Natural killer cell (primary cell): ENCODE measurements at places on chromosomes 1 and 21. TPM values are rescaled to one million over a fixed set of nuclear protein-coding genes. Genes with fewer than 3 reads are reported as not detected.

The DPH2 gene
- 18.2 TPM for total RNA-seq

The MTR gene
- total RNA-seq = 38.4 TPM

DNA sequence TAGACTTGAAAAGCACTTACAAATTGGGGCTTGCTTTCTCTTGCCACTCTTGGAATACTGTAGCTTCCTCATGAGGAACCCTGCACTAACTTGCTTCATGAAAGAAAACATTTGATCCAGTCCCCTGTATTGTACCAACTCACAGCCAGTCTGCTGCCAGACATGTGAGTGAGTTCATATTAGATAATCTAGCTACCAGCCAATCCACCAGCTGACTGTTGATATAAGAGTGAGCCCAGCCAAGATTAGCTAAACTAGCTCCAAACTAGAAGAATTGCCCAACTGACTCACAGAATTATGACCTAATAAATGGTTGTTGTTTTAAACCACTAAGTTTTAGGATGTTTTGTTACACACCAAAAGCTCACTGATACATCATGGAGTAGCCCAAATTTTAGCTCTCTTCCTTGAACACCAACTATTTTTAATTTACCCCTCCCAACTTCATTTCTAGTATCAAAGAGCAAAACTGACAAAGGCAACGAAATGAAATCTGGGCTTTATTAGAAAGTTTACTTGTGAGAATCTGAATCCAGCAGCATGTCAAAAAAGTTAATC, 6.6 kb upstream of the RGS8 start:
- no peak overlapping the region for H3K27ac ChIP-seq
- no peaks in the 10 kb centered on the region for H3K27me3 ChIP-seq
- H3K4me1 ChIP-seq = no peaks in the 10 kb centered on the region
- H3K4me3 ChIP-seq = no peak overlapping the region

GRCh38 chr21:46146856-46147255, 8.5 kb downstream of the FTCD start:
- H3K27ac ChIP-seq = no peak overlapping the region
- peaks cover 4% of the 10 kb centered on the region for H3K4me1 ChIP-seq
- no peaks in the 10 kb centered on the region for H3K36me3 ChIP-seq
- no peaks in the 10 kb centered on the region for H3K27me3 ChIP-seq

- H3K4me3 ChIP-seq = no peak overlapping the region
- H3K36me3 ChIP-seq = no peaks in the 10 kb centered on the region
- no peaks in the 10 kb centered on the region for H3K27me3 ChIP-seq
- DNase-seq = no peak
Observed at GRCh38 chr1:53189061-53189460, 7.6 kb upstream of the CPT2 start.

- no peak overlapping the region for H3K27ac ChIP-seq
- no peaks in the 10 kb centered on the region for H3K36me3 ChIP-seq
- DNase-seq = no peak
- H3K27me3 ChIP-seq = no peaks in the 10 kb centered on the region
- no peak overlapping the region for H3K4me3 ChIP-seq
Observed at GRCh38 chr1:34108269-34108668, 56.8 kb downstream of the CSMD2 start.
